ENCODE measurements at places on chromosomes 7 and 10. TPM values are rescaled to one million over a fixed set of nuclear protein-coding genes. Genes with fewer than 3 reads are reported as not detected.
A peak's percentile ranks its signal among the peaks of the same experiment; 100 is the strongest.

DNA sequence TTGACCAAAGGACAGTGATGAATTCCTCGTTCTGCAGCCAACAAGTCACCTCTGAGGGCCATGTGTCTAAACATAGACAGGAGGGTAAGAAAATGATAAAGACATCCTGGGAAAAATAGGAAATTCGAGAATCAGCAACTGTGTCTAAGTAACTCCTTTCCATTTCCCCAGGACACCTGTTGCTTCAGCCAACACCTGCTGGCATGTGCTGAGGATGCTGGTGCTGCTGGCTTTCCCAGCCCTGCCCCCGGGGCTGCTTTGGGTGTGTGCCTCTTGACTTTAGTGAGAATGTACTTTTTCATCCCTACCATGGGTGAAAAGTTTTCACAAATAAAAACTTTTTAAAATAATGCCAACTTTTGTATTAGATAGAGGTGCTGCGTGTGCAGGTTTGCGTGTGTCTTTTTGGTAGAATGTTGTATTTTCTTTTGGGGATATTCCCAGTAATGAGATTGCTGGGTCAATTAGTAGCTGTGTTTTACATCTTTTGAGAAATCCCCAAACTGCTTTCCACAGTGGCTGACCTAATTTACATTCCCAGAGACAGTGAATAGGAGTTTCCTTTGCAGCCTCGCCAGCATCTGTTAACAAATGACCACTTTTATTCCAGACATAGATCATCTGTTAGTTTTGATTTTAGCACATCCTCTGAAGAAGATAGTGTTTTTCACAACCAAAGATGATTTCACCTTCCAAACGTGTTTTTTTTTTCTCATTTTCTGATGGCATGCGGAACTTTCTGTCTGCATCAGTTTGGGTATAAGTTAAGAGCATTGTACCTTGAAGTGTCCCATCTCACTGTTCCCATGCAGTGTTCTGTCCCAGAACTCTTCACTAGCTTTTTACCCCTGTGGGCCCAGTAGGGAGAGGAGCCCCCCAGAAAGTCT, 104.2 kb upstream of the ACBD5 start:
- DNase-seq: no peak

DNA sequence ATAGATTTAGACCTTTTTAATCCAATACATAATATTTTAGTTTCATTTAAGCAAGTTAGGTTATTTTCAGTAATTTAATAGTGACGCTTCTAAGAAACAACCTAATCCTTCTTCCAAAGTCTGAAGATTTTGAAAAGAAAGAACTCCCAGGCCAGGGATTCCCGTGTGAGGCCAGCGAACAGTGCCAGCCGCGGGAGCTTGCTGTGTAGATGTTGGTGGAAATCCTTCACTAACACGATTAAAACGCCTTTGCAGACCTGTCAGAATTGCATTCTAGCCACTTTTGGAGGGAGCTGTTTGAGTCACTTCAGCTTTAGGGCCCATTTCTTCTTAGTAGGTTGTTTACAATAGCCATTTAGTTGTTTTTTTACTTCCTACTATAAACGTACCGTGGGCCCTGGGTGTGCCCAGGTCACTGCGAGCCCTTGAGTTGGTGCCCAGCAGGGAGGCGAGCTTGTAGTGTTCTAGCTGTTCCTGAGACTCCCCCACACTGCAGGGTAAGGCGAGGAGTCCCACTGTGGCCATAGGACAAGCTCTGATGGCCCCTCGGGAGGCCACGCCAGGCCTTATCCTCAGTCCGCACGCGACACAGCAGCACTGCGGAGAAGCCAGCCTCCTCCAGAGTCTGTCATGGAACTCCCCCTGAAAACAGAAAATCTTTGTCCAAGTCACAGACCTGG, 32.3 kb downstream of the PPP2R2D start:
- no peak for DNase-seq

- DNase-seq: no peak
These were observed 195.5 kb upstream of the ZNF32 start for GRCh38 chr10:43844221-43844620.

DNA sequence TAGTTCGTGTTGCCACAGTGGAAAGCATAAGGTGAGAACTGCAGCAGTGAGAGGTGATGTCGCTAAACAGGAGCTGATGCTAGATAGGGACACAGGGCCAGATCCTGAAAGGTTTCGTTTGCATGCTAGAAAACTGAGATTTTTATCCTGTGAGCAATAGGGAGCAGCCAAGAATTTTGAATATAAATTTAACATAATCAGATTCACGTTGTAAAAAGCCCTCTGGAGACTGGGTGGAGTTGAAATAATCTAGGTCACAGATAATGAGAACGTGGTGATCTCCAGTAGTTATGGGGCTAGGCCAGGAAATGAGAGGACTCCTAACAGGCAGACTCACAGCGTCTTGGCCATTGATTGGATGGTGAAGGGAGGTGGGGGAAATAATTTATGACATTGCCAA, 92.1 kb upstream of the IMMP2L start:
- no peak for DNase-seq

- DNase-seq: no peak
These were observed 63.9 kb downstream of the VOPP1 start for GRCh38 chr7:55508221-55509011.

- DNase-seq: no peak
These were observed 26.0 kb upstream of the TMEM140 start for GRCh38 chr7:135121868-135122267.

DNA sequence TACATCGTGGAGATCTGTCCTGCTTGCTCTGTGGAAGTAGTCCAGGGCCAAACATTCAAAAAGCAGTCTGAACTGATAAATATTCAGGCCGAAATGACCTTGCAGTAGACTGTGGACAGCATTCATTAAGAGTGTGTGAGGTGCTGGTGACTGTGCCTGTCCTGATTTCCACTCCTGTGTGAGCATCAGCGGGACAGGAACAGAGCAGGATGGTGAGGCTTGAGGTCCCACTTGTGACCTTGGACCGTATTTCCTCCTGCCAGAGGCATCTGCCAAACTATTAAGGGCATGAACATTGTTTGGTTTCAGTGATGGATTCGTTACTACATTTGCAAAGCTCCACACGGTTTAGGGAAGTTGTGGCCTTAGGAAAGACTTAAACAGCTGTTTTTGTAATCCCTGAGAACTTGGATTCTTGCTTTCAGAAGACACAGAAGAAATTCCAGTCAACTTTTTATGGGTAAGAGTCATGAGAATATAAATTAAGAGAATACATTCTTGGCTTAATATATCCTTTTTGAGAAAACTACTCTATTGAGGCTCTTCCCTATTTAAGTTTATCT, 32.8 kb downstream of the CCNY start:
- no peak for DNase-seq

- no peak for DNase-seq
These were observed at the start of gene EMX2 for GRCh38 chr10:117542706-117543224. Gene EMX2, plus strand, starts transcription at chr10:117542746. Its CDS starts 522 bp downstream, at chr10:117543268.

DNA sequence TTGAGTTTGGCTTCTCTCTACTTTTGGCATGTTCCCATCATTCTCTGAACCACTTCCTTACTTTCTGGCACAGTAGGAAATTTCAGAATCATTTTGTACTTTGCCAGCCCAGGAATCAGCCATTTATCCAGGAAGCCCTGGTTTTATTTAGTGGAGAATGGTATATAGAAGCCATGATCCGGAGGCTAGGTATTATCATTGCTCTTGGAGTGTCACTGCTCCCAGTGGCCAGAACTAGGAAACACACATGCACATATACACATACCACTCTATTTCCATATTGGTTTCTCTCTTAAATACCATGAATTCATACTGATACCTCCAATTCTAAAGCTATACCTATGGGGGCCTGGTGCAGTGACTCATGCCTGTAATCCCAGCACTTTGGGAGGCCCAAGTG, 36.3 kb downstream of the SUFU start:
- no peak for DNase-seq

DNA sequence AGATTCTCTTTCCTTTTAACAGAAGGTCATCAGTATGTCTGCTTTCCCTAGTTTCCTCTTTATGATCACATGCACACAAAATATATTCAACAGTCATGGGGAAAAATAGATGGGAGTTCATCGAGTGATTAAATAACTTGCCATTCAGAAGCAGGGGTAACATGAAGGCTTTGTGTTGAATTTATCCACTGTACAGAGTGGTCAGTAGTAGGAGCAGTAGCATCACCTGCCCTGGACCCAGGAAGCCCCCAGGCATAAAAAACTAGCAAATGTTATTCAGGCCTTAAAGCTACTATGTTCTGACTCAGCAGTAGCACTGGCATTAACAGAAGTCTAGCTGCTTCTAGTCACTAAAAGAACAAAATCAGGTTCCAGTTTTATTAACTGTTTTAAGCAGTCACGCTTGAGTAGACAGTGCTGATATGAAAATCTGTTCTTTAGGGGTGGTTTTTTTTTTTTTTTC, 31.4 kb upstream of the FAM133B start:
- no peak for DNase-seq

DNA sequence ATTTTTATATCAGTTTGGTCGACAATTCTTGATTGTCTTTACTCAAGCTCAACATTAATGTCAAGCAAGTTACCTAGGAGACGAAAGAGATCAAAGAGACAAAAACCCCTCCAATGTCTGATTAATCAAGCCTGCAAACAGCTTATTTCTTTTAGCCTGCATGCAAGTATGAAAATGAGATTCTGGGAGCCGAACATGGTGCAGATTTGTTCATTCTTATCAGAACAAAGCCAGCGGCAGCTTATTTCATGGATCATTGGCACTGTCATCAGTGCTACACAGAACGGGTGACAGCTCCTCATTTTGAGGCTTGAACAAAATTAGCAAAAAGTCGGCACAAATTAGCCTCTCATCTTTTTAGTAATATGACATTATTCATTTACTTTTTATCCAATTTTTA, 26.5 kb downstream of the FAM204A start:
- no peak for DNase-seq

- no peak for DNase-seq
These were observed 54.7 kb downstream of the PON1 start for GRCh38 chr7:95269640-95270039.

DNA sequence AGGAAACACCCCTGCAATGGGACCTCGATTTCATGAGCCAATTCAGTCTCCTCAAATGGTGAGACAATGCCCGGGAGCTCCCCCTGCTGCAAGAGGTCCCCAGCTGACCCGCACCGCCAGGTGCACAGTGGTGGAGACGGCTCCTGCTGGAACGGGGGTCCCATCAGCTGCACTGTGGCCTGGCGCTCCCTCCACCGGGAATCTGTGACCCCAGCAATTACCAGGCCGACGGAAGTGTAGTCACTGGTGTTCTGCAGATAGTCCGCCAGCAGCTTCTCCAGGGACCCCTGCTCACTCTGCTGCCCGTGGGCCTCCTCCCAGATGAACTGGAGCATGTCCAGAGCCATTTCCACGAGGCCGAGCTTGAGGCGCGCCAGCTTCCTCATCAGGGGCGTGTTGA, 64.9 kb upstream of the NKX6-2 start:
- DNase-seq: peak; percentile 65

DNA sequence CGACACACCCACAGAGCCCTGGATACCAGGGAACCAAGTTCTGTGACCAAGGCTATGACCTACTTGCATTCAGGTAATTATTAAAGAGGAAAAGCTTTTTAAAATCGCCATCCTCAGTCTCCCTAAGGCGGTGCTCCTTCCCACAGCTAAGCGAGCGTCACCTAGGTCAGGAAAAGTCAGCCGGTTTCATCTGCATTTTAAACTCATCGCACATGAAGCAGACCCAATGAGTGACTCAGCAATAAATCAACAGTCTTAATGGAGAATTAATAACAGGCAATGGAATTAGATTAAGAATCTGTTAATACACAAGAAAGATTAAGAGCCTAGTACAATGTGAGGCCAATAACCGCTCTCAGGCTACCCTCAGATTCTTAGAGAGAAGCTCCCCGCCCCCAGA, 59.2 kb downstream of the HSPA12A start:
- no peak for DNase-seq

GRCh38 chr7:156493942-156494341, 146.6 kb upstream of the RNF32 start:
- DNase-seq: no peak

DNA sequence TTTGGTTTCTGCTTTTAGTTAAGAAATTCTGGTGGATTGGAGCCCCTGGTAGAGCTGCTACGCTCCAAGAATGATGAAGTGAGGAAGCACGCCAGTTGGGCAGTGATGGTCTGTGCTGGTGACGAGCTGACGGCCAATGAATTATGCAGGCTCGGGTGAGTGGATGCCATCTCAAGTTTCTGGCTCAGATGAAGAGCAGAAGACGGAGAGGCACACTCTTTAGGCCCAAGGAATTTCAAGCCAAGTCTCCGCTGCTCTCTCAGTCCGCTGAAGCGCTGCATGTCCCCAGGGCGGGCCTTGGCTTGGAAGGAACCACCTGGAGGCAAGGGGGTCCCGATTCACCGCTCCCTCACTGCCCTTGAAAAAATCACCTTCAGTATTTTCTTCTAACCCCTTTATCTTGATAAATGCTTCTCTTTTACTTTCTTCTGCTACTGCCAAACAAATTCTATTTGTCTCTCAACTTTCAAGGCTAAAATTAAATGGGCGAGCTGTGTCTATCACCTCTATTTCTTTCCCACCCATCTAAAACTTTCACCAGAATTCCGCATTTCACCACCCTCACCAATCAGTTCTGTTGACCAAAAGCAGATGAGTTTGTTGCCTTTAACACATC, 74.2 kb downstream of the ARMC3 start:
- DNase-seq: no peak

DNA sequence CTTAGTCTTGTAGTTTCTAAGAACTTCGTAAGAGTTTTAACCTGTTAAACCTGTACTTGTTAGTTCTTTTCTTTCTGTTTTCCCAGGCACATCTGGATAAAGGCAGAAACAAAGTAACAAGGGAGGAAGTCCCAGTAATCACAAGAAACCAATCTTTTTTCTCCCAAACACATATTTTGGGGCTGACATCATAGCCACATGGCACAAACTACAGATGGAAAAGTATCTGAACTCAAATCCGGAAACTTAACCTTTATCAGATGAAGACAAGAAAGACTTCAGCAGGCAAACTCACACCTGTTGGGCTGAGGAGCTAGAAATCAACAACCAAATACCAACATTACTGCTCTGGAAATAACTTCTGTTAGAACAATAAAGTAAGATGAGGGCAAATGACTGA, 67.1 kb downstream of the CUBN start:
- DNase-seq: no peak

DNA sequence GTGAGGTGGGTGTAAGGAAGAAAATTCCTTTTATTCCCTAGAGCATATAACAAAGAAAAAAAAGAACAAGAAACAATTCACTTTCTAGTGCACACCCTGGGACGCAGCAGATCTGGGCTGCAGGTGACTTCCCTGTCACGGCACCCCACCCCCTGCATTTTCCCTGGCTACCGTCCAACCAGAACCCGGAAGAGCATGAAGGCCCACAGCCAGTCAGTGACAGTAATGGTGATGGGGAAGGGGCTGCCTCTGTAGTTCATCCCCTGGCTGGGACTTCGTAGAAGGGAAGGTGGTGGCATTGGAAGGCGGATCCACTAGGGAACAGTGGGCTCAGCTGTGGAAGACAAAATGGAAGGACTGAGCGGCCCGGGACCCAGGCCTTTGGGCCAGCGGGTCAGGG, 236.7 kb downstream of the BUB3 start:
- no peak for DNase-seq

Gene NDUFB2
- total RNA-seq: 435 TPM

Gene PPP1R3A
- not detected for total RNA-seq

Gene TAS2R41
- not detected for total RNA-seq

Gene PTN
- 2.1 TPM for total RNA-seq

Gene NPVF
- not detected for total RNA-seq

Gene VAX1
- not detected for total RNA-seq

Gene SEMA4G
- total RNA-seq: 36.3 TPM

Gene PRKCQ
- total RNA-seq: not detected
